ENCODE measurements at places on chromosomes 5 and 9. TPM values are rescaled to one million over a fixed set of nuclear protein-coding genes. Genes with fewer than 3 reads are reported as not detected.
A peak's percentile ranks its signal among the peaks of the same experiment; 100 is the strongest.

PCDHGA3 gene
- total RNA-seq: not detected

GCNT4 gene
- total RNA-seq: 0.07 TPM

DNA sequence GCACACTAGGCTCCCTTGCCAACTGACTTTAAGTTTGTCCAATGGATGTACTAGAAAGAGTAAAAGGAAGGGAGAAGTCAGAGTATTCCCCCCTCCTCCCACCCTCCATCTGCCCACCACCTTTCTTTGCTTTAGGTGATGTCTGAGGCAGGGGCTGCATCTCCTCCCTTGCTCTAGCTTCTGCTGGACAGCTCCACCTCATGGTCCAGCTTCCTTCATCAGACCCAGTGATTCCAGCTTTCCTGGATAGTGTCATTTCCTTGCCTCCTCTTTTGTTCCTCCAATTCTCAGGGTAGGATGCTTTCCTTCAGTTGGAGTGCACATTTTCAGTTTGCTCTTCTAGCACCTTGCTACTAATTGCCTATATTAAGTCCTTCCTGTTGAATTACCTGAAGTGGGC is 67.4 kb downstream of the RAD23B start:
- H3K4me1 ChIP-seq: peaks cover 3% of the 10 kb centered on the region
- H3K27ac ChIP-seq: no peak overlapping the region
- no peaks in the 10 kb centered on the region for H3K36me3 ChIP-seq
- H3K27me3 ChIP-seq: no peaks in the 10 kb centered on the region
- H3K4me3 ChIP-seq: no peak overlapping the region
- no peak for DNase-seq

ANXA2R gene
- total RNA-seq: 0.37 TPM

CSF1R gene
- 0.17 TPM for total RNA-seq

DNA sequence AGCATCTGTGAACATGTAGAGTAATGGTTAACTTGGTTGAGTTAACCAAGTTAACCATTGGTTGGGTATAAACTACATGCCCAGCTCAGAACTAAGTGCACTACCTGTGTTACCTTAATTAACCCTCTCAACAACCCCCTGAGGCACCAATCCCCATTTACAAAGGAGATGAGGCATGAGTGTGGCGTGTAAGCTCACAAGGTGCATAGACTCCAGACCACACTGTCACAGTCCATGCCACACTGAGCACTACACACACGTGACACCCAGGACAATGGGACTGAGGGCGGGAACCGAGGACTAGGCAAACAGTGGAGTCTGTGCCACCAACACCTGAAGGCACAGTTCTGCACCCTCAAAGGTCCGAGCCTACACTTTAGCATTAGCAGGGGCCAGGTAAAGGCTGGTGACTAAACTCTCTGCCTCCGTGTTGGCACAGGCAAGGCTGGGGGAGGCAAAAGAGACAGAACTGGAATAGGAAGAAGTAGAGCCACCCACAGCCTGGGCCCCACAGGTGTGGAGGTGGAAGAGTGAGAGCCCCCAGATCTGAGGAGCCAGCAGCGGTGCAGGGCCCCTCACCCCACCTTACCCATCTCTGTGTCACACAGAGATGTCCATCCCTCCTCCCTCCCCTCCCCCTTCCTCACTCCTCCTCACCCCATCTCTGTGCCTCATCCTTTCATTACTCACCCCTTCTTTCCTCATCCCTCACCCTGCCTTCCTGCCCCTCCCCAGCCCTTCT is 2.2 kb upstream of the DNAJB5 start:
- no peaks in the 10 kb centered on the region for H3K27me3 ChIP-seq
- peaks cover 11% of the 10 kb centered on the region for H3K4me1 ChIP-seq
- no peak overlapping the region for H3K4me3 ChIP-seq

DNA sequence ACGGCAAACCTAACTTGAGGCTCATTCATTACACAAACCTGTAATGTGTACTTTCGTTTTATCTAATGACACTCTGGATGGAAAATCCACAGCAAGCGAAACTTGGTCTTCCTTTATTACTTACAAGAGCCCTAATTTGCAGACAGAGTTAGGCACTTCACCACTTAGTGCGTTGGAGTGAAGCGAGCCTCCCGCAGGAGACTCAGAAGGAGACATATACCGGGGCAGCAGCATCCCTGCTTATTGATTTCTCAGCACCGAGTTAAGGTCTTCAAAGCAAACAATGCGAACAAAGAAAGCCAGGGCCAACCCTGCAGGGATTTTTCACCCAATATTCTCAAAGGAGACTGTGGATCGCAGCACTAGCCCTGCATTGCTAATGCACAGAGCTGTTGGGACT is 28.6 kb downstream of the LSM11 start:
- H3K27ac ChIP-seq: no peak overlapping the region
- H3K36me3 ChIP-seq: no peaks in the 10 kb centered on the region
- no peaks in the 10 kb centered on the region for H3K27me3 ChIP-seq

GRCh38 chr5:123421773-123422172 is 1.4 kb downstream of the CEP120 start:
- no peak for DNase-seq
- H3K27me3 ChIP-seq: no peaks in the 10 kb centered on the region
- H3K36me3 ChIP-seq: peaks cover 4% of the 10 kb centered on the region
- no peak overlapping the region for H3K27ac ChIP-seq
- peaks cover 4% of the 10 kb centered on the region for H3K4me1 ChIP-seq

DNA sequence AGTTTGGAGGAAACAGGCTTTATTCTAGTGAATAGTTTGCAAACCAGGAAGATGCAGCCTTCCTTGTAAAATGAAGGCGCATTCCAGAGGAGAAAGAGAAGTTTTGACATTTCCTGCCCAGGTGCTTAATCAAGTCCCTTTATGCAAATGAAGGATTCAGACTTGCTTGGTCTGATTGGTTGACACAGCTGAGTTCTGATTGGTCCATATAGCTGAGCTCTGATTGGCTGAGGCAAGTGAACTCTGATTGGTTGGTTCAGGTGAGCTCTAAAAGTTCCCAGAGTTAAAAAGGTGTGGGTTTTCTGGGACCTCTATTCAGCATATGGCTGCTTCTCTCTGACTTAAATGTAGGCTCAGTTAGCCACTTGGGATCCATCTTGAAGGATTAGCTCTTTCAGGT is 151.0 kb downstream of the CACNA1B start:
- no peak overlapping the region for H3K27ac ChIP-seq
- no peaks in the 10 kb centered on the region for H3K36me3 ChIP-seq
- H3K27me3 ChIP-seq: no peaks in the 10 kb centered on the region
- no peak for DNase-seq
- no peaks in the 10 kb centered on the region for H3K4me1 ChIP-seq
- H3K4me3 ChIP-seq: no peak overlapping the region

- H3K27me3 ChIP-seq: no peaks in the 10 kb centered on the region
- H3K27ac ChIP-seq: no peak overlapping the region
- H3K4me3 ChIP-seq: no peak overlapping the region
- peak; percentile 26 for DNase-seq
- no peaks in the 10 kb centered on the region for H3K36me3 ChIP-seq
Measured at GRCh38 chr9:76181020-76181641, 213.1 kb downstream of the RFK start.

CARTPT gene
- not detected for total RNA-seq

AJM1 gene
- total RNA-seq: 7.1 TPM

TAF11L5 gene
- total RNA-seq: not detected

- no peak for DNase-seq
- no peaks in the 10 kb centered on the region for H3K36me3 ChIP-seq
- no peak overlapping the region for H3K27ac ChIP-seq
- H3K4me3 ChIP-seq: no peak overlapping the region
- H3K27me3 ChIP-seq: no peaks in the 10 kb centered on the region
- no peaks in the 10 kb centered on the region for H3K4me1 ChIP-seq
Measured at GRCh38 chr5:43785198-43785597, 182.2 kb downstream of the NNT start.

Measured in HCT116 (cell line).